ENCODE measurements at places on chromosomes 16 and 17.

DNA sequence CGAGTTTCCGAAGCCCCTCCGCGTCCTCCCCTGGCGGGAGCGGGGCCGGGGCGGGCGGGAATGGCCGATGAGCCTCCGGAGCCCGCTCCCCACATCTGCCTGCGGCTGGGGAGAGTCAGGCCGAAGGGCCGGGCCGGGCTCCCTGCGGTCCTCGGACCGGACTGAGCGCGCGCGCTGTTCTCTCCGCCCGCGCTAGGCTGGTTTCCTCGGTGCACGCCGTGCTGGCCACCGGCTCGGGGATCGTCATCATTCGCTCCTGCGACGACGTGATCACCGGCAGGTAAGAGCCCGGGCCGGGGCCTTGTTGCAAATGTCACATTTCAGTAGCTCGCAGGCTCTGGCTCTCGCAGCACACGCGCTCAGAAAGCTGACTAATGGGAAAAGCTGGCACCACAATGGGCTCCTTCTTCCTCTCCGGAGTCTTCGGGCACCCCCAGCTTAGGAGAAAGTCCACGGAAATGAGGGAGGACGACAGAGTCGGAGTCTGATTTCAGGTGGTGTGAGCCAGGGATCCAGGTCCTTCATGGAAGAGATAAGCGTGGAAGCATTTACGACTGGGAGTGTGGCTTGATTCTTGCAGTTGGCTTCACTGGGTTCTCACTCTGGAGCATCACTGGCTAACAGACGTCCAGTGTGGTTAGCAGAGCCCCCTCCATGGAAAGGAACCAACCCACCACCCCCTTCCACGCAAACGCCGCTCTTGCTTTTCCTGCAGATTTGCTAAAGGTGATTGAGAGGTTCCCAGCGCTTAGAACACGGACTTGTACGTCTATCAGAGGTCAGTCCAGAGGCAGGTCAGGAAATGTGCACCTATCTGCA is 715 bp downstream of the TLCD3A start:
- peak; percentile 44 for DNase-seq

DNA sequence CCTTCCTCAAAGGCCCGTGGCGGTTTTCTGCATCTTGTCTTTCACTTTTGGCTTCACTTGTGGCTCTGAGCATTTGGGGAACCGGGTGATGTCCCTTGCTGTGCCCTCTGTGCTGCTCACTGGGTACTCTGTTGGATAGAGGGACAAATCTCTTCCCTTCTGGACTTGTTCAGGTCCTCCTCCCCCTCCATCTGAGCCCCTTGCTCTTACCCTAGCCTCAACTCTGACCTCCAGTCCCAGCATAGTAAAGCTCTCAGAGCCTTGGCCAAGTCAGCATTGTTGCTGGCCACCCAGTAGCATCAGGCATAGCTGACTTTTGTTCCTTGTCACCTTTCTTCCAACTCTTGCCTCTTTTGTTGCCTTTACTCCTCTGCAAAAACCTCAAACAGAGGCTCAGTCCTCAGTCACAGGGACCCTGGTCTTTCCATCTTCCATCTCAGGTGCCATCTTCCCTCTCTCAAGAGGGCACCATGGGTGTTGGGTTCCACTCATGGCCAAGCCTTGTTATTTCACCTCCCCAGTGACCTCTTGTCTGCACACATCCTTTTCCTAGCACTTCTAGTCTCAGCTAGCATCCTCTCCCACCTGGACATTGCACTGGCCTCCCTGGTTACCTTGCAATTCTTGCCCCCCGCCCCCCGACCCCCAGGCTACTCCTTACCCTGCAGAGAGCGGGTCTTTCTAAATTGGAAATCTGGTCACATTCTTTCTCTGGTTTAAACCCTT is 393 bp upstream of the PSMB10 start:
- DNase-seq, result no peak

DNA sequence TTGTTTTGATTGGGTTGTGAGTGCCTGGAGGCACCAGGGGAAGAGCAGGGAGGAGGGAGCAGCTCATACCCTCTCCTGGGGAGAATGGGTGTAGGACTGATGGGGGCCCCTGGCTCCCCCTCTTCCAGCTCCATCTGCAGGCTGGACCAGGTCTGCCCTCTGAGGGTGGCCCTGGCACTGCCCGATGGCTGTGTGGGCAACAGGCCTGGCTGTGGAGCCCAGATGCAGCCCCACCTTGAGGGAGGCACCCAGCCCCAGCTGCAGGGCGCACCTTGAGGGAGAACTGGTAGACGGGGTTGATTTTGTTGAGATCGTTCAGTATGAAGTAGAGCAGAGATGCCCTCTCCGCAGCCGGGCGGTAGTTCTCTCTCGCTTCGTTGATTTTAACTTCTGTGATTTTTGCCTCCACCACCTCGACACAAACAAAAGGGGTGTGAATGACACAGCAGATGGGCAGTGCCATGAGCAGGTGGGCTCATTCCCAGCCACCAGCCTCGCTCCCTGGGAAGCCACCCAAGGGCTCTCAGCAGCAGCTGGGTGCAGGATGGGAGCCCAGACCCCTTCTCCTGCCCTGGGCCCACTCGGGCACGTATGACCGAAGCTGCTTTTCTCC is 71.6 kb downstream of the PGS1 start:
- DNase-seq, result no peak

- DNase-seq, result no peak
These were observed 158.3 kb upstream of the KCNJ16 start for GRCh38 chr17:69916761-69917160.

GRCh38 chr16:85536073-85536410 is 77.1 kb upstream of the GSE1 start:
- peak; percentile 58 for DNase-seq

- no peak for DNase-seq
These were observed 348 bp downstream of the MPP2 start for GRCh38 chr17:43906951-43907424.

GRCh38 chr17:11205659-11206058 is 35.4 kb upstream of the SHISA6 start:
- DNase-seq, result no peak

- DNase-seq, result peak; percentile 52
These were observed 1.0 kb downstream of the EIF1 start for GRCh38 chr17:41689497-41690299.

- DNase-seq, result no peak
These were observed 24.4 kb upstream of the SMG1 start for GRCh38 chr16:18950469-18951185.

Measured in femur (tissue), 1 donor.